ENCODE measurements at places on chromosomes 16 and 17.

- no peak for DNase-seq
Observed at GRCh38 chr17:30579610-30580315, 102.6 kb downstream of the GOSR1 start.

- no peak for DNase-seq
Observed at GRCh38 chr17:62617894-62618472, 9.5 kb upstream of the MRC2 start.

GRCh38 chr17:45325810-45326209 lies 9.0 kb upstream of the MAP3K14 start:
- DNase-seq, result no peak

GRCh38 chr17:34850023-34850422 lies 111.2 kb downstream of the CCT6B start:
- DNase-seq, result no peak

- DNase-seq, result no peak
Observed at GRCh38 chr17:15291674-15292361, 26.7 kb upstream of the PMP22 start.

GRCh38 chr16:11333702-11334101 lies 11.6 kb upstream of the RMI2 start:
- DNase-seq, result no peak

DNA sequence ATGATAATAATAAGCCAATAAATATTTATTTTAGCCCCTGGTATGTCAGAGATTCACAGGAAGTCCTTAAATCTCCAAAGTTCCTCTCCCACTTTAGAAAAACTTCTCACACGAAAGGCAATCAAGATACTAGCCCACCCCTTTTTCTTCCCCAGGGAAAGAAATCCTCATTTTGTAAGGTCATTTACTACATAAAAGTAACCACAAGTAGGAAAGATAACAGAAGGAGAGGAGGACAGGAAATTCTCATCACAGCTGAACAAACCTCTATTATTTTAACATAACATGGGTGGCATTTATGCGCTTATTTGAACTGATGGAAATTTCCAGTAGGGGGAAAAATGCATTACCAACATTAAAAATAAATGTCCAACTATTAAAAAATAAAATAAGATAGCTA lies 3.4 kb downstream of the FAM222B start:
- DNase-seq, result no peak

DNA sequence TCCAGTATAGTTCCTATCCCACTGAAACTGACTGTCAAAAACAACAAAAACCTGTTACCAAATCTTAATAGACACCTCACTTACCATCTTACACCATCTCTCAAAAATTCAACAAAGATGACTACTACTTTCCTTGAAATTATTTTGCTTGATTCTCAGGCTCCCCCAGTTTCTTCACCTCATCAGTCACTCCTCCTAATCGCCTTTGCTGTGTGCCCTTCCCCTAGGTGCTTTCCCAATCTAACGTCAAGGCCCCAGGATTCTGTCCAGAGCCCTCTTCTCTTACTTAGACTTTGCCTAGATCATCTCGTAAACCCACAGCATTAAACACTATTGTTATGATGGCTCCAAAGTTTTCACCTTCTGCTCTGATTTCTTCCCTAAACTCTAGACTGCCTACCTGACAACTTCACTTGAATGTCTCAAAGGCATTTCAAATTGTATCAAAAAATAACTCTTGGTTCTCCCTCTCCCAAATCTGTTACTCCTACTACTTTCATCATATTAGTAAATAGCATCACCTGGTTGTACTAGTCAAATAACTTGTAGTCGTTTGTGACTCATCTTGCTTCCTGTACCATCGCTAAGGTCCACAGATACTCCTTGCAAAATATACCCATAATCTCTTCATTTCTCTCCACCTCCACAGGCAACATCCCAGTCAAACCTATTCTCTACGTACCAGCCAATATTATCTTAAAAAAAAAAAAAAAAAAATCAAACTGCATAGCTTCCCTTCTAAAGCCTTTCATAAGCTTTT lies 18.0 kb downstream of the C16orf87 start:
- DNase-seq, result no peak

- DNase-seq, result no peak
Observed at GRCh38 chr16:87464691-87465300, 28.0 kb downstream of the ZCCHC14 start.

GRCh38 chr16:57371494-57372371 lies 557 bp upstream of the CX3CL1 start:
- no peak for DNase-seq

DNA sequence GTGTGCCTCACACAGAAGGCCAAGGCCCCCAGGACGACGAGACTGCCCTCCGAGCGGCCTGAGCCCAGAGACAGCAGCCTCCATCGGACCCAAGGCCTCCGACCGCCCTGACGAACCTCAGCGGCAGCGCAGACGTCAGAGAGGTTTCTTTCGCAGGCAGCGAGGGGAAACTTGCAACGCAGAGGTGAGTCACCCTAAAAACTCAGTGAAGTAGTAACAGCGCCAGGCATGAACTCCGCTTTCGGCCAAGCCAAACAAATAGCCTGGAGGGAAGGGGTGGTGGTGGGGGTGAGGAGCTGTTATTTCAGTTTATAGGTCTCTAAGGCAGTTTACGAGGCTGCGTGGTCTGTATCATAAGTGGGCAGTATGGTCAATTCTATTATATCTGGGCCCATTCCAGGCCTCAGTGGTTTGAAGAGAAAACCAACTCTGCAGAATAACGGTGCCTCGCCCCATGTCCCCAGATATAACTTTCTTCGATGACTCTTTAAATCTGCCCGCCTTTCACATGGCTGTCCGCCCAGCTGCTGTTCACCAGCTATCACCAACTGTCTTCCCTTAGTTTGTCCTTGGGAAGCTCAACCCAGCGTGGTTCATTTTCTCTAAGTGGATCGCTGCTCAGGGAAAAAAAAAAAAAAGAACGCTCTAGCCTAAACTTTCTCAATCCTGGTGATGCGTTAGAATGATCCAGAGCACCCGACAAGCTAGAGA lies 43.5 kb upstream of the FOXF1 start:
- DNase-seq, result no peak

DNA sequence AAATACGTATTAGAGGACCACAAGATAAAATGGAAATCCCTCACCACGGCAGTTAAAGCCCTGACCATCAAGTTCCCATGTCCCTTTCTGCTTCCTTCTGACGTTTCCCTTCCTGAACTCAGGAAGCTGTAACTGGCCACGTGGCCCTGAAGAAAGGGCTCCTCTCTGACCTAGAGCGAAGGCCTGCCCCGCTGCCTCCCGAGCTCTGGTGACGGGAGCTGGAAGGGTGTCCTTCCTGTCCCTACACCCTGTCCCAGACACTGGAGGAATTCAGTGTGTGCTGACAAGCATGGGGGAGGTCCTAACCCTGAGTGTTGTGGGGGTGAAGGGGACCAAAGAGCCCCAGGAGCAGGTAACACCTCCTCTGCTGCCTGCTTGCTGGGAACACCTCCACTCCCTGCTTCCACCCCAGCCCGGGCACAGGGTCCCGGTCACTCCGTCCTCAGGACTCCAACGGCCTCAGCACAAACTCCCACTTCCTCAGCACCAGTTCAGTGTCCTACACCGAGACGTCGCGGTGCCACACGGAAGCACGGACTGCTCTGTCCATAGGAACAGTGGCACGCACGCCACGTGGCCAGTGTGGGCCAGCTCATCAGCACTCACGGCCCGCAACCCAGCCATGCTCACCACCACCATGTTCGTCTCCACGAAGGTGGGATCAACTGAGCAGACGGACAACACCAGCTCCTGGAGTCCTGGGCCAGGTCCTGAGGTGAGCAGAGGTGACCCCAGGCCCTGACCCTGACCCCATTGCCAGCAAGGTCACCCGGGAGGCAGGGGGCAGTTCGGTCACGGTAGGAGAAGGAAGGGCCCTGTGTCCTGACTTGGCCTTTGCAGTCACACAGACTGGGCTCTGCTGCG lies 16.9 kb downstream of the TMEM235 start:
- DNase-seq, result no peak

GRCh38 chr17:31736855-31737625 lies 122.0 kb downstream of the COPRS start:
- no peak for DNase-seq

DNA sequence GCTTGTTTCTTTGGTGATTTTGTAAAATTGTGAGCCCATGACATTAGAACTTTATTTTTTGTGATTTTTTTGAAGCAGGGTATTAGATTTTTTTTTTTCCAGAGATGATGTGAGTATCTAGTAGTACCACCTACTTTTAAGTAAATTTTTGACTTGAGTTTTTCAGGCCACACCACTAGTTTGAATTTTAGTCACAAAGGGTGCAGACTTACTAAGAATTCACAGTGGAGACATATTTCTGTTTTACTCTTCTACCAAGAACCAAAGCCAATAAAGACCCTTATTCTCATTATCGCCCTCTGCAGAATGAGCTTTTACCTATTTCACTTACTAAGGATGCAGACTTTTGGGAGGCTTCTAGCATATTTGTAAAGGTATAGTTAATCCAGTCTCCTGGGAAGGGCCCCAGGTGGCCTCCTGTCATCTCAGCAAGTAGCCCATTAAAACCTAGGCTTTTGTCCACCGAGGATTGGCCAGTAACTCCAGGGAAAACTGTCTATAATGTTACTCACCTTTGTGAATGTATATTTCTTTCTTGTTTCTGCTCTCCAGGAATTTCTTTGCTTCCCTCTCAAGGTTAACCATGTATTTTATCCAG lies 30.6 kb downstream of the NLK start:
- no peak for DNase-seq

- no peak for DNase-seq
Observed at GRCh38 chr16:71250461-71251235, 20.1 kb upstream of the HYDIN start.

- no peak for DNase-seq
Observed at GRCh38 chr17:63931981-63932561, at the start of gene CD79B. Gene CD79B, minus strand, starts transcription at chr17:63932331. Its CDS starts 70 bp downstream, at chr17:63932261.

DNA sequence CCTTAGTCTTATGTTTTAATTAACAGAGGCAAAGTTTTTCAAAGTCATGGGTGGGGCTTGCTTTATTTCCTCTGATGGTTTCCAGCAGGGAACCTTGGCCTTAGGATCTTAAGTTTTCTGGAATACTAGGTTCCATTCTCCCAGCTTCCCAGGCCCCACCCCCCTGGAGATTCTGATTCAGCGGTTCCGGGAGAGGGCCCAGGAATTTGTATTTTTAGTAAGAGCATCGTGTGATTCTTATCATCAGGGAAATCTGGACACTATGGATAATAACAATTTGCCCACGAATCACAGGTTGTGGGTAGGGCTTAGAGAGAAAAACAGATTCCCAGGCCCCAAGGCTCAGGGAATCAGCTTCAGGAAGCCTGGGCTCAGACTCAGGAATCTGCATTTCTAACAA lies 263.6 kb downstream of the NTN1 start:
- no peak for DNase-seq

DNA sequence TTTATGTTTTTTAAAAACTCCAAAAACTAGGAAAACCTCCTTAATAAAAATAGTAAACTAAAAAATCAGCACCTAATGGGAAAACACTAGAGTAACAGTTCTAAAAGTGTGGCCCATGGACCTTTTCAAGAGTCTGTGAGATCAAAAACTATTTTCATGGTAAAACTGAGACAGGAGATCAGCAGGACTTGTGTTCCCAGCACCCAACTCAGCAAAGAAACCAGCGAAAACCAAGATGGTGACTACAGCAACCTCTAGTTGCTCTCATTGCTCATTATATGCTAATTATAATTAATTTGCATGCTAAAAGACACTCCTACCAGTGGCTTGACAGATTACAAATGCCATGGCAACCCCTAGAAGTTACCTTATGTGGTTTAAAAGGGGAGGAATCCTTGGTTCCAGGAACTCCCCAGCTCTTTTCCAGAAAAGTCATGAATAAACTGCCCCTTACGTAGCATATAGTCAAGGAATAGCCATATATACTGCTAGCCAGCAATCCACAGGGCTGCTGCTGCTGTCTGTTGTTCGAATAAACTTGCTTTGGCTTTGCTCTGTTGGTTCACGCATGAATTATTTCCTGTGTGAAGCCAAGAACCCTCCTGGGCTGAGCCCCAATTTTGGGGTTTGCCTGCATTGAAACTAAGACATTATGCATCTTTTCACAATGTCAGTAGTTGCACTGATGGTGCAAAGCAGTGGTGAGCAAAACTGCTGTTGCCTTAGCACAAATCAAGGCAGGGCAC lies 12.4 kb downstream of the CMTR2 start:
- DNase-seq, result no peak

DNA sequence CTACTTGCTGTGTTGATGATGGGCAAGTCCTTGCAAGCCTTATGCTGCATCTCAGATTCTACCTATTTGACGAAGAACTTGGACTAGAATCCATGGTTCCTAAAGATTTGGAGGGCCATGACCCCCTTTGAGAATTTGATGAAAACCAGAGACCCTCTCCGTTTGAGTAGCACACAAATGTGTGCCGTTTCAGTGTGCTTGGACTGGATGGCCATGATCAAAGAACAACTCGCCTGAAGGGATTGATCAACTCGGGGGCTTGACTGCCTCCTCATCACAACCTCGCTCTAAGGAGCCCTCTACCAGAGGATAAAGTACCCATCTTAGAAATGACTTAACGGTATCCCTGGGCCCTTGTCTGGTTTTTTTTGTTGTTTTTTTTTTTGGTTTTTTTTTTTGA lies 2.8 kb upstream of the ANKFY1 start:
- DNase-seq, result no peak

DNA sequence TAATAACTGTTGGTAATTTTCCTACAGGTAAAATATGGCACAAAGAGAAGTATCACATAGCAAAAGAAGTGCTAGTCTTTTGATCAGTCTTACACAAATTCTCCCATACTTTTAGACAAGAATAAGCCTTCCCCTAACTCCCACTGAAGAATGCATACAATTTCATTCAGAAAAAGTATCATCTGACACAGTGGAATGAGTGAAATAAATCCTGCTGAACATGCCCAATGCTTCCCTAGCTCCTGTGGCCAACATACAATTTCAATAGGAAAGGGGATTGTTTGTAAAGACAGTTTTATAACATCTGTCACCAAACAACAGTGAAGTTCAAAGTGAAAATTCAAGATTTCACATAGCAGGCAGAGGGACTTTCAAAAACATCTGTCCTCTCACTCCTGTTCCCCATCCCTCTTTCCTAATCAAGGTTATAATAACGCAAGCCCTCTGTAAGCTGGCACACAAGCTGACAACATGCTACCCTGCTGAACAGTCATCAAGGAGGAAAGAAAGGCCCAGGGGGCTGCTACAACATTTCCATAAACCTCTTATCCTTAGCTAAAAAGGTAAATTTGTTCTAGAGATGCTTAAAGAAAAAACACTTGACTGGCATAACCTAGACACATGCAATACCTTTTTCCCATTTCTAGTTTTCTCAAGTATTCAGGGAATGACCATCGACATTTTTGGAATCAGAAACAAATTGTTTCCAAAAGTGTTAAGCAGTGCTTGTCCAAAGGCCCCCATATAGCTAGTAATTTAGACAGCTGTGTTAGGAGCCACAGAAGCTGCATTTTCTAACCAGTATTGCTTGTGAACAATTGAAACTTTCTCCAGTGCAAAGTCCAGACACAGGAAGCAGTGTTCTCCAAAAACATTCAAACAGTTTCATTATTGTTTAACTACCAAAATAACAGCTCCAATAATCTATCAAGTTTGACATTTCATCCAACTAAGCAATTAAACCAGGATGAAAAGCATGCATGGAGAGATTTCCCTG lies 11.5 kb upstream of the RFFL start:
- no peak for DNase-seq
